ENCODE measurements at places on chromosomes 5 and 9.

DNA sequence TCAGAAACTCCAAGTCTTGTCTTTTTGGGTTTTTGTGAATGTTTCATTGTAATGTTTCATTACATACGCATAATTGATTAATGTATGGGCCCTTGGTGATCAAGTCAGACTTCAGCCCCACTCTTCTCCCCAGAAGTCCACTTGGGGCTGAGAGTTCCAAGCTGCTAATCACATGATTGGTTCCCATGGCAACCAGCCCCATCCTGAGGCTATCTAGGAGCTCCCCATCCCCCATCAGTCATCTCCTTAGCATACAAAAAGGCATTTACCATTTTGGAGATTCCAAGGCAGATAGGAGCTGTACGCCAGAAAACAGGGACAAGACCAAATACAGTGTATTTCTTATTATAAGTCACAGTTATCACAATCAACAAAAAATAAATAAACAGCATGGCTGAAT is 22.9 kb upstream of the SYK start:
- no peak for DNase-seq

- DNase-seq = no peak
Observed at GRCh38 chr9:81819859-81820546, 108.2 kb upstream of the SPATA31D4 start.

DNA sequence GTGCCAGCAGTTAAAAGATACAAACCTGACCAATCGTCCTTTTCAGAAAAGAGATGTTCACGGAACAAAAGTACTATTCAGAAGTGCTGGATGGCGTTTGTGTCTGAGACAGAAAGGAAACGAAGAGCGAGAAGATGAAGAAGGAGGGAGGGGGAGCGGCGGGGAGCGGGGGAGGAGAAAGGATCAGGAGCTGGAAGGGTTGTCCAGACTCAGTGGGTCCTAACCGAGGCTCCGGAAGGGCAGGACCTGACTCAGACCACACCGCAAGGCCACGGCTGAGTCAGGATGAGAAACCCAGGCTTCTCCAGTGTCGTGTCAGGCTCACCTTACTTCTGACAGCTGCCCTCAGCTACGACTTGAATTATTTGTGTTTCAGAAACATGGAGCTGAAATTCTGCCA is 46.2 kb downstream of the PAX5 start:
- no peak for DNase-seq

- DNase-seq = no peak
Observed at GRCh38 chr5:92687821-92688722, 892.9 kb downstream of the NR2F1-AS1 start.

DNA sequence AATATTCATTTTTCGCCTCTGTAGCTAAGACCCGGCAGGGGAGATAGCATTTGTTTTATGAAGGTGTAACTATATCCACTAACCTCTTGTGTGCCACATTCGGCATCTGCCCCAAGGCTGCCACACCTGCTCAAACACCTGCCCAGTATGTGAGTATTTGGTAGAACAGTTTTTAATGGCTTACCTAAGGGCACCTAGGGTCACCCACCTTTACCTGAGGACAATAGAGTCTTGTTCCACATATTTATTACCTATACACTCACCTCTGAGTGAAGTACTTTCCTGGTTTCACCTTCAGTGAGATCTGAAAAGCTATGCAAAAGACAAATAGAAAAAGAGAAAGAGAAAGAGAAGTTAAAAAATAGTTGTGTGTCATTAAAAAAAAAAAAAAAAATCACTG is 68.0 kb upstream of the PIP5K1B start:
- DNase-seq = no peak

- no peak for DNase-seq
Observed at GRCh38 chr9:103898550-103898949, 195.6 kb upstream of the SMC2 start.

GRCh38 chr9:122379340-122379739 is 8.5 kb downstream of the PTGS1 start:
- DNase-seq = no peak

DNA sequence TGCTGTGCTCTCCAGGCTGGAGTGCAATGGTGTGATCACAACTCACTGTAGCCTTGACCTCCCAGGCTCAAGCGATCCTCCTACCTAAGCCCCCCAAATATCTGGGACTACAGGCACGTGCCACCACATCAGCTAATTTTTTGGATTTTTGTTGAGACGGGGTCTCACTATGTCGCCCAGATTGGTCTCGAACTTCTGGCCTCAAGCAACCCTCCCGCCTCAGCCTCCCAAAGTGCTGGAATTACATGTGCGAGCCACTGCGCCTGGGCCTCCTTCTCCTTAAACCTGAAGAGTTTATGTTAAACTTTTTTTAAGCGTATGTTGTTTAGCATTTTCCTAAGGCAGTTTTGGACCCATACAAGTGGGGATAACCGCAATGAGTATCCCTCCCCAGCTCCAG is 30.8 kb upstream of the SUSD3 start:
- DNase-seq = no peak

- DNase-seq = no peak
Observed at GRCh38 chr5:125715216-125715615, 708.0 kb upstream of the GRAMD2B start.
